ENCODE measurements at places on chromosomes 5 and 9.

DNA sequence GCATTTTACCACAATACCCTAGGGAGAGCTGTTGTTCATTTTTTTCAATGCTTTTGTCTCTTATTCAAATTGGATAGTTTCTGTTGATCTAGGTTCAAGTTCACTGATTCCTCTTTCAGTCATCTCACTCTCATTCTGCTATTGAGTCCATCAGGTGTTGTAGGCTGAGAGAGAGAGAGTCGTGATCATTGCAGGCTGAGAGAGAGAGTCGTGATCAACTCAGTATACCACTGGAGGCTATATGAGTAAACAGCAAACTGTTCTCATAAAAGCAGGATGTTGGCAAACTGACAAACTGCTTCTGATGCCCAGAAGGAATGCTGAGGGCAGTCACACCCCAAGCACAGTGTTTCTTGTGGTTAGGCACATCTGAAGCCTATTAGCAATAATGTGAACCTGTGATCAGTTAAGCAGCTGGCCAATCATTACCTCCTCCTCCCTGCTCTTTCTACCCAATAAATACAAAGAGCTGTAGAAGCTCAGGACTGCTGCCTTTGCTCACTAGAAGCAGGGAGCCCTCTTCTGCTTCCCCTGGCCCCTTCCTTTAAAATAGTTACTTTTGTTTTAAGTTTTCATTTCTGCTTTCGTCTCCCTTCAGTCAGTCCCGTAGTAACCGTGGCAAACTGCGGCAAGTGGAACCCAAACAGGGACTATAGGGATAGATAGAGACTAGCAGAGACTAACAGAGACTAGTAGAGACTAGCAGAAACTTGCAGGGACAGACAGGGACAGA, 476.1 kb upstream of the ACO1 start:
- DNase-seq = no peak

GRCh38 chr5:6791031-6791430, 77.8 kb downstream of the TENT4A start:
- DNase-seq = no peak

GRCh38 chr9:89022001-89022759, 30.9 kb downstream of the S1PR3 start:
- no peak for DNase-seq

DNA sequence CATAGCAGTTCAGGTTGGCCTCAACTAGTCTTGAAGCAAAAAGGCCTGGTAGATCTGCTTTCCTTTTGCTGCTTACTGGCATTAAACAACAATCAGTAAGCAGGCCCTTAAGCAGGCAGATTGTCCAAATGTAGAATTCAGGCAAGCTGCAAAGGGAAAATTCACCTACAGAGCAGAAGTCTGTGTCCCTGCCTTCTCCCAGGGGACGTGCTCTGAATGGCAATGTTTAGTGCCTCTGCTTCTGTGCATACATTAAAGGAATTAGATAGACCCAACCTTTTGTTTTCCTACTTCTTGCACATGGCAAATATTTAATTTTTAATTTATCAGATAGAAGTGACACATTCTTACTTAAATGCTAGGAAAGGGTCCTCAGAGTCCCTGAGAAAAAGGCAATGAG, 328.8 kb upstream of the PIK3R1 start:
- no peak for DNase-seq

DNA sequence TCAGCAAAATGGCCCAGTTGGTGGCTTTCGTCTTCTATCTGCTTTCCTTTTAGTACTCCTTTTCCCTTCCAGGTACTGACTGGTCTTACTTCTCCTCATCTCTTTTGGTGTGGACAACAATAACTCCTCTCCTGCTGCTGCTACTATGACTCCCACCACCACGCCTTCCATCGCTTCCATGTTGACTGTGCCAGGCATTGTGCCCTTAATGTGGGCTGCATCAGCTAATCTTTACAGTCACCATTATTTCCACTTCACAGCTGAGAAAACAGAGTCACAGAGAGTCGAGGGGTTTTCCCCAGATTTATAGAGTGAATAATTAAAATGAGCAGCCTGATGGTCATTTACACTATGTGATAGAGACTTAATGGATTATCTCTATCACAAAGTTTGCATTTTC, 184.9 kb upstream of the IL12B start:
- DNase-seq = no peak

DNA sequence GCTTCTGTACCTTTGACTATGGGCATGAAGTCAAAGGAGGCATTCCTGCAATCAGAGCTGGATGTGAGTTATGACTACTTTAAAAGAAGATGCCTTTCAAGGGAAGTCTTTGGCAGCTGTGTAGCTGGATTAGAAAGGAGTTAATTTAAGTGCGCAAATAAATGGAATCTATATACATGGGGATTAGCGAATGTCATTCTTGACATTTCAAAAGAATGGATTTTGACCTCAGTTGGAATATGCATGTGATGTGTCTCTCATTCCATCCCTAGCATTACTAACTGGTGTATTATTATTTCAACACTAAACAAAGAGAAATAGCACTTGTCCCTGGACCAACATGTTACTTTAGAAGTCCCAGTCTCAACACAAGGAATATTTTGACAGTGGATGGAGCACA, 359.6 kb upstream of the SLC24A2 start:
- no peak for DNase-seq

GRCh38 chr9:125477089-125477544, 215.5 kb downstream of the GAPVD1 start:
- DNase-seq = no peak

- no peak for DNase-seq
Observed at GRCh38 chr5:150195736-150196485, 6.0 kb downstream of the SLC6A7 start.

DNA sequence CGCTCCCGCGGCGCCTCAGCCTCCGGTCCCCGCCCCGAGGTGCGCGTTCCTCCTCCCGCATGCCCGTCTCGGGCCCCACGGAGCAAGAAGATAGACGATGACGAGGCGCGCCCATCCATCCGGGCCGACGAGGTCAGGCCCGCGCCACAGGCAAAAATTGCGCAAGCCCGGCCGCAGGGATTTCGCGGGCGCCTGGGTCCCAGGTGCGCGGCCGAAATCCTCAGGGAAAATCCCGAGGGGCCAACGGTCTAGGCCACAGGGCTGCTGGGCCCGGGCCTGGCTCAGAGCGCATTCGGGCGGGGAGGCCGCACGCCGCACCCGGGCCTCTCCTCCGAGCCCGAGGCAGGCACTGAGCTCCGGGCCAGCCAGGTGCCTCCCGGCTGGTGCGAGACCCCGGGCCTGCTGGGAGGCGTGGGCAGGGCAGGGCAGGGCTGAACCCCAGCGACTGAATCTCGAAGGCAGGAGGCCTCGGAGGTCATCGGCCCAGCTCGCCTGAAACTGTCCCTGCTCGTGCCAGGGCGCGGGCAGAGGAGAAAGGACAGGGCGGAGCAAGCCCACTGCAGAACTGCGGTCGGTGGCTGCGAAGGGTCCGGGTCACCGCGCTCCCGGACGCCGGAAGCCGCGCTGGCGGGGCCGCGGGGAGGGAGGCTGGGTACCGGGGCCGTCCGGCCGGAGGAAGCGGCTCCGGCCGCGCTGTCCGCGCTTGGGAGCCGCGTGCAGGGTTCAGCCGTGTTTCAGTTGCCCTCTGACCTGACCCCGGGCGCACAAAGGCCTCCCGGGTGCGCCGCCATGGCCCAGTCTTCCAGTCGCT, 66.8 kb downstream of the FOXD1 start:
- DNase-seq = no peak

DNA sequence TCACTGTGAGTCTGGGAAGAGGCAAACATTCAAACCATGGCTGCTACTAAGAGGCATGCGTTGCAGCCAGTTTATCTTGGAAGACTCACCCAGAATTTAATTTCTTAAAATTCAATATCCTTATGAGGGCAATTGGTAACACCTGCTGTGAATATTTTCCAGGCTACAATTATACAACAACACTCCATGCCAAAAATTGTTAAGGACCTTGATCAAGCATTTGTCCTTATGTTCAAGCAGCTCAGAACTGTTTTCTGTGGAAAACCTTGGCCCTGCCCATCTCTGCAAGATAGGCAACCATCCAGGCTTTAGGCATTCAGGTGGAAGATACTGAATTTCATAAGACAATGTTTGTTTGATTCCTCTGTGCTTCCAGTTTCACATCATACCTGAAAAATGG, 327.8 kb downstream of the FBXL7 start:
- DNase-seq = no peak

DNA sequence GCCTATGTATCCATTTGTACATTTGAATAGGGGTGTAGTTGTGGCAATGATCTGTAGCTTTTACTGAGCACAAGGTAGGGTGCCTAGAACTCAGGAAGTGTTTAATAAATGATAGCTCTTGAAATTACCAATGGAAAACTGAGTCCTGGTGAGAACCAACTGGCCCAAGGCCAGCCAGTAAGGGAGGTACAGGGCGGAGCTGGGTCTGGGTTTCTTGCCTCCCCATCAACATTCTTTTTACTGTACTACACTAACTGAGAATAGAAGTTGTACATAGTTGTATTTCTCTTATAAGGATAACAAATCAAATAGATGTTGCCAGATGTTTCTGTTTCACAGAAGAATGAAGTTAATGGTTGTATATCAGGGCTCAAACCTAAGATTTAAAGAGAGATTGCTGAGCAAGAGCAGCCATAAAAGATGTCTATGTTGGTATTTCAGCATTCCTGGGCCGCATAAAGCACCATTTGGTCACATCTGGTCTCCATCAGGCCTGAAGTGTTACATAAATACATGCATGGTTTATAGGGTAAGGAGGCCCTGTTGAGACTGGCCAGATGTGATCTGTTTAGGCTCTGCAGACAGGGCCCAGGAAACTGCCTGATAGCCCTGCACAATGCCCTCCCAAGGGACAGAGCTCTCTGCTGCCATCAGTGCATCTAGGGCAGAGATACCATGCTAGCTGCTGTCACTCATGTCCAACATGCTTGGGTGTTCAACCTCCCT, 210.5 kb downstream of the NXNL2 start:
- no peak for DNase-seq

- no peak for DNase-seq
Observed at GRCh38 chr5:21807953-21808352, 1045.2 kb downstream of the CDH12 start.

GRCh38 chr5:176389135-176390123, 878 bp downstream of the HIGD2A start:
- no peak for DNase-seq

GRCh38 chr5:41087461-41087860, 16.3 kb upstream of the MROH2B start:
- DNase-seq = no peak

- no peak for DNase-seq
Observed at GRCh38 chr9:124784509-124784908, 7.6 kb downstream of the OLFML2A start.

DNA sequence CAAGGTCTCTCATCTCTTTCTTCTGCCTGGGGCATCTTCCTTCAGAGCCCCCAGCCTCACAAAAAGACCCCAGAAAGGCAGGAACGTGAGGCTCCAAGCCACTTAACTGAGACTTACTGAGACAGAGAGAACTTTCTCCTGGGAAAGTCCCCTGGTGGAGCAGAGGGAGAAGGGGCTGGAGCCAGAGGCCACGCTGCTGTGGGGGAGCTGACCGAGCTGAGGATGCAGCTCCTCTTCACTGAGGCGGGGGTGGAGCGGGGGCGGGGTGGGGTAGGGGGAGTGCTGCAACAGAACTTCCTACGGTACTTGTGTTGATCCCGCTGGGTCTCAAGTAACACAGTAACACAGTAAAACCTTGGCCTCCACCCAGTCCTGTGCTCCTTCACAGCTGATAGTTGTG, 204.0 kb downstream of the FSTL4 start:
- no peak for DNase-seq

GRCh38 chr9:137606005-137606621, 627 bp downstream of the ARRDC1 start:
- DNase-seq = no peak

DNA sequence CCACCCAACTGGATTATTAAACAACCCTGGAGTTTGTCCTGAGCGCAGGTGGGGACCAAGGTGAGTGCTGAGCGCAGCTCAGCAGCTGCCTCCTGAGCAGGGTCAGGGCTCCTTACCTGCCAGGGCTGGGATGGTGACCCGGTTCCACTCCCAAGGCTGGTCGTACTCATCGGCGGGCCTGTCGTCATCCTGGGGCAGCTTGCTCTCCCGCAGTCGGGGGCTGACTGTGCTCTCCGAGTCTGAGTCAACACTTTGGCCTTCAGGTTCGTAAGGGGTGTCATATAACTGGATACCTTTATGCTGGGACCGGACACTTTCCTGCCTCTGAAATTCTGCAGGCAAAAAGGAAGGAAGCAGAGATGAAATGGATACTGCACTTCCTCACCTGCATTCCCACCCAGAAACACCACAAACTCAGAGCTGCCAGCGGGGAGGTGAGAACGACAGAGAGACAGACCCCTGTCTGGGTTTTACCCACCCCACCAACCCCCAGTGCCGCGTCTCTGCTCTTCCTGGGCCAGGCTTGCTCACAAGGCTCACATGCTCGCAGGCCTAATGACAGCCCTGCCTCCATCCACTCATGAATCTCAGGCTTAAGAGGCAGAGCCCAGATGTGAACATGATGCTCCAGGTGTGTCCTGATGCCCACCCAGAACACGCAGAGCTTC, 70.7 kb upstream of the SLC25A51 start:
- DNase-seq = no peak

GRCh38 chr5:146682899-146683532, 167.0 kb upstream of the GPR151 start:
- no peak for DNase-seq

GRCh38 chr9:117733465-117733864, 29.3 kb downstream of the TLR4 start:
- no peak for DNase-seq

Data from substantia nigra (tissue), 51 donors.